ENCODE measurements at places on chromosomes 7 and 10.
A peak's percentile ranks its signal among the peaks of the same experiment; 100 is the strongest.

GRCh38 chr7:159075563-159076238 is 69.0 kb downstream of the VIPR2 start:
- DNase-seq, result no peak

DNA sequence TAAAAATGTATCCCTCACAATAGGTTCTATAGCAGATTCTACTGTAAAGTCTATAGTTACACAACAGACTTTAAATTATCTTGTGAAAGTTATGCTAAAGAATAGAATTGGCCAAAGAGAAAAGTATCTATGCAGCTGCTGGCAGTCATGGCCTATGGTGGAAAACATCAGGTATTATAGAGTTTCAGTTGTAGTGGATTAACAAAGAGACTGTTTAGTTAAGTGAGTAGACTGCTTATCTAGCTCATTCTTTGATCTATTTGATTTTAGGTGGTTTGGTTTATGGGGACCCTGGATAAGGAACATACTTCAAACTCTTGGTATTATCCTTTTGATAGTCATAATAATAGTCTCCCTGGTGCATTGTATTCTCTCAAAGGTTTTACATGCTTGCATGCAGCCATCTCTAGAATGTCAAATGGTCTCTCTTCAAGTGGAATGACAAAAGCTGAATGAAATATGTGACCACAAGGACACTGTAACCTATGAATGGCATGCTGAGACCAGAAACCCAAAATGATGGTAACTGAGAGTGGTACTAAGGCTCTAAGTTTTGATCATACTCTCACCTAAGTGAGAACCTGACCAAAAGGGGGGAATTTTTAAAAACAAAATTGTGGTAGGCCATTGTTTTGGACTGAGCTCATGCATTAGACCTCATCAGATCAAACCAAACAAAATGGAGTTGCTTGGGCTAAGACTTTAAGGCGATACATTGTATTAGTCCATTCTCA is 54.9 kb upstream of the NAMPT start:
- DNase-seq, result no peak

DNA sequence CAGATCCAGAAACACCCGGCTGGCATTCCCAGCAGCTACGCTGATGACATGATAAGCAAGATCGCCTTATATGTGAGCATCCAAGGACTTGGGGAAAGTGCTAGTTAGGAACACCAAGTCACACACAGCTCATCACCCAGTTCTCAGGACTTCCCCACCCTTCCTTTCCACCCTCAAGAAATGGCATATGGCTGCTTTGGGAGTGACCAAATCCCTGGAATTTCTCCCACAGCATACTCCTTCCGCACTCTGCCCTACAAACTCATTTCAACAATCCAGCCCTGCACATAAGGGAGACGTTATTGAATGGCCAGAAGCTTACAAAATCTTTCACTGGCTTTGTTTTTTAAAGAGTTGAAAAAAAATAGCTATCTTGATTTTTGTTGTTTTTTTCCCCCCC is 4.2 kb downstream of the ITIH5 start:
- DNase-seq, result no peak

DNA sequence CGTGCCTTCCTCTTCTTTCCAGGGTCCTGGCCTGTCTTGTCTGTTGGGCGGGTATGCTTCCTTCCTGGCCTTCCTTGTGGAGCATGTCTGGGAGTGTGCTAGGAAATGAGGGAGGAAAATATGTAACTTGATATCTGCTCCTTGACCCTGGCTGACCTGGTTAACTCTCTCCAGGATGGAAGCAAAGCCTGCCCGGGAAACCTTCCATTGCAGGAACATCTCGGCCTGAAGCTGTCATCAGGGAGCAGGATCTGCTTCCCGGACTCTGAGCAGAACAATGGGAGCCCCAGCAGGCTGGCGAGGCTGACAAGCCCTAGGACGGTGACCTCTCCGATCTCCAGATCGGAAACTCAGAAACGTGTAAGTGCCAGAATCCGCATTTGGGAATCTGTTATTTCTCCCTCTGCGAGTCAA is 340.3 kb downstream of the FRMD4A start:
- no peak for DNase-seq

DNA sequence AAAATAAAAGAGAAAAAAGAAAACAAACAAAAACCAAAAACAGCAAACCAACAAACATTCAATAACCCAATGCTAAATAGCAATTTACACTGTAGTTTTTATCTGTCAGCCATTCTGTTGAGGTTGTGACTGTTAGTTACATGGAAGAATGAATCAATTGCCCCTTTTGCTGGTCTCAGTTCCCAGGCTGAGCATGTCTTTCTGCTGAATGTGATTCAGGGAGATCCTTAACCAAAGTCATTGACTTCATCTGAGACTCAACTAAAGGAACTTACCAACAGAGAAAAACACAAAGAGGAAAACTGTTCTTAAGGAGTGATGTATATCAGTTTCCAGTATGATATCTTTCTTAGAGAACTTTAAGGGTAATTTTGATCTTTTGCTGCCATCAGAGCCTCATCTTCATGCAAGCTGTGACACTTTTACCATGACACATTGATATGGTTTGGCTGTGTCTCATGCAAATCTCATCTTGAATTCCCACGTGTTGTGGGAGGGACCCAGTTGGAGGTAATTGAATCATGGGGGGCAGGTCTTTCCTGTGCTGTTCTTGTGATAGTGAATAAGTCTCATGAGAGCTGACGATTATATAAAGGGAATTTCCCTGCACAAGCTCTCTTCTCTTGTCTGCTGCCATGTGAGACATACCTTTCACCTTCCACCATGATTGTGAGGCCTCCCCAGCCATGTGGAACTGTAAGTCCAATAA is 469.8 kb downstream of the KIF20B start:
- DNase-seq, result no peak

DNA sequence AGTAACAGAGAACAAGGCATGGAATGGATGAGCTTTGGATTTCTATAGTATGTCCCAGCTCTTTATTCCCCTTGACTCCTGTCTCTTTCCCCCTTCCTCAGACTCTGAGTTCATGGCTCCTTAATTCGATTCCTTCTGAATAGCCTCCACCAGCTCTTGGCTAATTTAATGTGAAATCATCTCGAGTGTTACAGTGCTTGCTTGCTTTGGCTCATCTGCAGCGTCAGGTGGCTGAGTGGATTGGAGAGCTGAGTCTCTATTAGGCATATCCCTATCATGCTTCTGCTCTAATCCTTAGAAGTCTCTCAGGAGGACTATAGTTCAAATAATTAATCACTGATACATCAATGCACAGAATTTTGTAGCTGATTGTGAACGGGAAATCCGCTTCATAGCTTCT is 134.6 kb downstream of the LRRC4 start:
- DNase-seq, result no peak

GRCh38 chr7:55072251-55072650 is 53.4 kb downstream of the EGFR start:
- no peak for DNase-seq

- DNase-seq, result no peak
Measured at GRCh38 chr10:51433949-51434475, 265.4 kb downstream of the CSTF2T start.

DNA sequence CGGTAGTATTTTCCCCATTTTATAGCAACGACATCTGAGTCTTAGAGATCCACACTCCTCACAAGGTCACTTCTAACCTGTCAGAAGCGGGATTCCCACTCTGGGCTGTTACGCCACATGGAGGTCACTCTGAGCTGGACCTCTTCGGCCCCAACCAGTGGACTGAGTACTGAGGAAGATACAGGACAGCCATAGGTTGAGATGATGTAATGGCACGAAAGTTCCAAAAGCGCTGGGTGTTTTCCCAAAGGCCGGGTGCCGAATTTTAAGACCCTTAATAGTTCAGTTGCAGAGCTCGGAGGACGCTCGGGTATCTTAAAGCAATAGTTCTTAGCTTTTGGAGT is 699 bp downstream of the GHITM start:
- DNase-seq, result peak; percentile 48

DNA sequence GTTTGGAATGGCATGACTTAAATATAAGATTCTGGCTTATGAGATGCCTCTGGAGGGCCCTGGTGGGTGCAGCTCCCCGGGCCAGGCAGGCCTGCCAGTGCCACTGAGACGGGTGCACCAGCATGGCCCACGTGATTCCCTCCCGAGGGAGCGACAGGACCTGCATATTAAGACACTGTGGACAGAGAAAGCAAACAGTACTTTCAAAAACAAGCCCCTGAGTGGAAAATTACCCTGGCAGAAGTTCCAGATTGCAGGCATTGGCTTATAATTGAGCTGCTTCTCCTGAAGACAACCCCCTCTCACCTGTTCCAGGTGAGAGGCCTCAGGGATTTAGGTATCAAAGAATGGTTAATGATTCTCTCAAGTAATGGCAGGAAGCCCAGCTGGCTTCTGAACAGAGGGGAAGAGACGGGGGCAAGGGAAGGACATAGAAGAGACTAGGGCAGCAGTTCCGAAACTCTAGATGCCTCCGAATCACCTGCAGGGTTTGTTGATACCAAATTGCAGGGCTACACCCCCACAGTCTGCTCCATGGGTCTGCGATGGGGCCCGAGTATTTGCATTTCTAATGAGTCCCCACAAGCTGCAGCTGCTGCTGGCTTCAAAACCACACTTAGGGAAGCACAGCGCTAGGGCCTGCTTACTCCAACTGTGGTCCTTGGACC is 66.0 kb upstream of the DOCK1 start:
- DNase-seq, result no peak

GRCh38 chr7:23294549-23295400 is 4.4 kb upstream of the MALSU1 start:
- DNase-seq, result peak; percentile 31

DNA sequence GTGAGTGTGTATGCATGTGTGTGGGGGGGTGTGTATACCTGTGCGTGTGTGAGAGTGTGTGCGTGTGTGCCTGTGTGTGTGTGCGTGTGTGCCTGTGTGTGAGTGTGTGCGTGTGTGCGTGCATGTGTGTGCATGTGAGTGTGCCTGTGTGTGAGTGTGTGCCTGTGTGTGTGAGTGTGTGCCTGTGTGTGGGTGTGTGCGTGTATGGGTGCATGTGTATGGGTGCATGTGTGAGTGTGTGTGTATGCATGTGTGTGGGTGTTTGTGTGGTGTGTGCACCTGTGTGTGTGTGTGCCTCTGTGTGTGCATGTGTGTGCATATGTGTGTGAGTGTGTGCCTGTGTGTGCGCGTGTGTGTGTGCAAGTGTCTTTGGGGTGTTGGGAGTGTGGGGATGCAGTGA is 6.4 kb downstream of the ANTXRL start:
- DNase-seq, result no peak

DNA sequence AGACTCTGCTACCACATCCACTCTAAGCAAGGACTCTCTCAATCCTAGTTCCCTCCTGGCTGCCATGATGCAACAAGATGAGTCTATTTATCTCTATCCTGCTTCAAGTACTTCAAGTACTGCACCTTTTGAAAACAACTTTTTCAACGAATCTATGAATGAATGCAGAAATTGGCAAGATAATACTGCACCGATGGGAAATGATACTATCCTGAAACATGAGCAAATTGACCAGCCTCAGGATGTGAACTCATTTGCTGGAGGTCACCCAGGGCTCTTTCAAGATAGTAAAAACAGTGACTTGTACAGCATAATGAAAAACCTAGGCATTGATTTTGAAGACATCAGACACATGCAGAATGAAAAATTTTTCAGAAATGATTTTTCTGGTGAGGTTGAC is 40.7 kb downstream of the AHR start:
- no peak for DNase-seq

GRCh38 chr10:67764012-67764822 is 68.2 kb upstream of the CTNNA3 start:
- peak; percentile 98 for DNase-seq

GRCh38 chr7:145732521-145732920 is 384.1 kb upstream of the CNTNAP2 start:
- peak; percentile 76 for DNase-seq

DNA sequence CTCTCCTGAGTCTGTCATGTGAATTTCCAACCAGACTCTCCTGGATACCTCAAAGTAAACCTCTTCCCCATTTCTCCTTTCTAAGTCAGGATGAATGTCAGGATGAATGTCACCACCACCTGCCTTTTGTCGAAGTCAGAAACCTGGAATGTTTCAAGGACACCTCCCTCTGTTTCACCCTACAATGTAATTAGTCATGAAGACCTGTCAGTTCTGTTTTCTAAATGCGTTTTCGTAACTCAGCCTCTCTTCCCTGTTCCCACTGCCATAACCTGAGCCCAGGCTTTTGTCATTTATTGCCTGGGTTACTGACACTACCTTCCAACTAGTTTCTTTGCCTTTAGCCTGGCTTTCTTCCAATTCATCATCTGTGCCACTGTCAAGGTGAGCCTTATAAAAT is 5.5 kb upstream of the STN1 start:
- peak; percentile 21 for DNase-seq

DNA sequence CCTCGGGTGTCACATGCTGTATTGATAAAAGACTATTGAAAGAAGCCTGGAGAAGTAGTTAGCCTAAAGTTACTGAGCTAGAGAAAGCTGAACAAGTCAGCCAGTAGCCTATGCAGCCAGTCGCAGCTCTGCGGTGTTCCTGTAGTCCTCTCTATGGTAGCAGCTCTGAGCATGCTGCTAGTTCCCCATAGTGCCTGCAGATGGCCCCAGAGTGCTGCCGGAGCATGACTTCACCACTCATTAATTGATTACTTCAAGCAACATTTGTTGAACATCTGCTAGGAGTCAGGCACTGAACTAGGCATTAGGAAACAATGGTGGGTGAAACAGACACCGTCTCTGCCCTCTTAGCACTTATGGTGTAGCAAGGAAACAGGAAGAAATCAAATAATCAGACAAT is 422.7 kb downstream of the SORCS3 start:
- peak; percentile 83 for DNase-seq

GRCh38 chr10:132509506-132510173 is 27.9 kb upstream of the INPP5A start:
- DNase-seq, result no peak

DNA sequence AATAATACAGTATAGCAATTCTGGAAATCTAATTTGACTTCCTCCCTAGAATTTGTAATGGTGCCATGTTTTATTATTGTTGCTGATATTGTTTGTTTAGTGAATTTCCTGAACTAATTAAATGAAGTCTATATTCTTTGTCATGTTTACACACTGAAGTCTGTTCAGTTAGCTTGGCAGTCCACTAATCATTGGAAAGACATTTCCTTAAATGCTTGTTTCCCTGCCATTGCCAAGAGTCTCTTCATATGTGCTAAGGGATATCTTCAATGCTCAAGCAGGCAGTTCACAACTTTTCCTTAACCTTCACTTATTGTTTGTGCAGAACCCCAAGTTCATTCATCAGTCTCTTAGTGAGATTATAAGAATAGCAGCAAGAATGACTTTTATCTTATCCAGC is 755.3 kb downstream of the INHBA start:
- DNase-seq, result no peak

GRCh38 chr10:131845505-131846239 is 55.1 kb upstream of the PPP2R2D start:
- no peak for DNase-seq

Measured in mesendoderm (in vitro differentiated cells).